Fibroblast of skin of back (primary cell): ENCODE measurements at places on chromosomes 4 and X.

- DNase-seq: no peak
Observed at GRCh38 chrX:13119386-13119785, 75.0 kb upstream of the FAM9C start.

DNA sequence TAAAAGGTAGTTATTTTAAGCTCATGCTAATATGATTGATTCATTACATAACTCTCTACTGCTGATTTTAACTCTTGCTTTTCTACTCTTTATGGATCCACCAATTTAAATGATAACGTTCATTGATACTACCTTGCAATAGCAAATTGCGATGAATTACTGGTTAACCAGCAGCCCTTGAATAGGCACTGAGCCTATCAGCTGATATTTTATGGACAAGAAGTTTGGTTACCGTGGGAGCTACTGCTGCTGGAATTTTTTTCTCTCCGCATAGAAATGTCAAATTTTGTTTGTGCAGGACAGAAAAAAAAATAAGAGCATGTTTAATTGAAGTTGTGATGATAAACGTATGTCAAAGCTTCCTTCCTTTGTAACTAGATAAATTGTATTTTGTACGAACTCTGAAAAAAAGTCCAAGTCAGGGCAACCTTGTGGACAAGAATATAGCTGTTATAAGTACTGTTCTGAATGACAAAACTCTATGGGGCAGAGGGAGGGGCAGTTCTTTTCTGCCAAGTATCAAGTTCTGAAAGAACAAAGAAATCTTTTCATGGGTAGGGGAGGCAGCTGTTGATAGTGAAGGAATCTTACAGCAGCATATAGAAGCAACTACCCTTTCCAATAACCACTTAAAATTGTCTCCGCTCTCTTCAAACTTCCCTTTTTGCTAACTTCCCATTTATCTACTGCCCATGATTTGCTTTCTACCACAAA, 434.9 kb upstream of the PABPC4L start:
- DNase-seq: no peak

- DNase-seq: no peak
Observed at GRCh38 chr4:56261027-56261426, 126.3 kb downstream of the AASDH start.

- DNase-seq: no peak
Observed at GRCh38 chr4:99357948-99358347, 5.4 kb upstream of the ADH1C start.

DNA sequence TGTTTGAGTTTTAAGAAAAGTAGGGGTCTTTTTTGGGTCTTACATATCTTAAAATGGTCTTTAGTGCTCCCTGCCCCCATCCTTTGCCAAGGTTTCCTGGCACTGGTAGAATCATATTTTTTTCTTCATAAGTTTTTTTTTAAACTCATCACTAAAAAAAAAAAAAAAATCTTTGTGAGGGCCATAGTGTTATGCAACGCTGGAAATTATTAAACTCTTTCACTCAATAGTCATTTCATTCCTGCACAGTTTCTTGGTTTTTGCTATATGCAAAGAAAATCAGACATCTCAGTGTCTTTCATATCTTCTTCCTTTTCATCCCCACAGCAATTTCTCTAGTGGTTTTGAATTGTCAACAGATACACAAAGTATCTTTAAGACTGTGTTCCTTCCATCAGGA, 95.6 kb downstream of the TMA16 start:
- DNase-seq: no peak

DNA sequence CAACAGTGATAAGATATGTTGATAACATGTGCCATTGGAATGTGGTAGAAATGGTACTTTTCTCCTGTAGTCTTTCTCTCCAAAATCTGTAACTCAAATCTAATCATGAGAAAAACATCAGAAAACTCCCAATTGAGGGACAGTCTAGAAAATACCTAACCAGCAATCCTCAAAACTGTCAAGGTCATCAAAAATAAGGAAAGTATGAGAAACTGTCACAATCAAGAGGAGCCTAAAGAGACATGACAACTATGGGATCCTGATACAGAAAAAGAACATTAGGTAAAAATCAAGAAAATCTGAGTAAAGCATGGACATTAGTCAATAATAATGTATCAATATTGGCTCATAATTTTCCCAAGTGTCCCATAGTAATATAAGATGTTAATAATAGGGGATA, 124.5 kb upstream of the PPP1R2C start:
- no peak for DNase-seq

DNA sequence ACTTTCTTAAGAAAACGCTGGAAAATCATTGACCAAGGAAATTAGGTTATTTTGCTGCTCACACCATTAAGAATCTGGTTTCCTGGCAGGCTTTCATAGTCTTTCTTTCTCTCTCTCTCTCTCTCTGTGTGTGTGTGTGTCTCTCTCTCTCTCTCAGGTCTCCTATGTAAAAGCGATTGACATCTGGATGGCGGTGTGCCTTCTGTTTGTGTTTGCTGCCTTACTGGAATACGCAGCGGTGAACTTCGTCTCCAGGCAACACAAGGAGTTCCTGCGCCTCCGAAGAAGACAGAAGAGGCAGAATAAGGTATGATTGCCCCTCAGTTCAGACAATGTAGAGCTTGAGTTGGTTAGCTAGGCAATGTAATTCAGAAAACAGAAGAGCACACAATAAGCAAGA, 161.2 kb downstream of the GLRA2 start:
- no peak for DNase-seq

DNA sequence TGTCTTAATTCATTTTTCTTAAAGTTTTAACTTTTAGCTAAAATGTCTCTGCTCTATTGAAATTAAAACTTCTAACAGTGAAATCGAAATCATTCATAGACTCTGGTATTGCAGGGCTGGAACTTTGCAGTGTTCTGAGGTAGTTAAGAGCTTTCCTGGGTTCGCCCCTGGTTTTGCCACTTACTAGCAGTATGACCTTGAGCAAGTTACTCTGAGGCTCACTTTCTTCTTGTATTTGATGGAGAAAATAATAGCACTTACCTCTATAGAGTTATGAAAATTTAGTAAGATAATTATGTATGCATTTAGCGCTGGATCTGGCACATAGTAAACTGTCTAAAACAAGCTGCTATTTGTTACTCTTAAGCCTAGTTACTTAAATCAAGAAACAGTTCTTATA, 1.7 kb downstream of the SLAIN2 start:
- DNase-seq: no peak

DNA sequence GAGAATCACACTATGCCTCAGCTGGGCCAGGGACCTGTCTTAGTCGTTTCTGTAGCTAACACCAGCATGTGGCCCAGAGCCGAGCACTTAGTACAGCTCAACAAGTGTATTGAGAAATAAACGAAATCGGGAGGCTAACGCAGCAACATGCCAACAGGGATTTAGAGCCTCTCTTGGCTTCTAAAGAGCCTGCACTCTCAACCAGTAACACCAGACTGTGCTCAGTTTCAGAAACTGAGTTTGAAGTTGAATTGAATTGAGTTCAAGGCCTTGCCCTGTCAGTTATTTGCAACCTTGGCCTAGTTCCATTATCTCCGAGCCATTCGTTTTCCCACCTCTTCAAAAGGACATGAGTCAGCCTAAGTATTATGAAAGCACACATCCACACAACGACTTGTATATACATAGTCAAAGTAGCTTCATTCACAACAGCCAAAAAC, 71.3 kb upstream of the LDB2 start:
- peak; percentile 32 for DNase-seq

GRCh38 chrX:110755611-110756010, 40.0 kb downstream of the CHRDL1 start:
- no peak for DNase-seq

DNA sequence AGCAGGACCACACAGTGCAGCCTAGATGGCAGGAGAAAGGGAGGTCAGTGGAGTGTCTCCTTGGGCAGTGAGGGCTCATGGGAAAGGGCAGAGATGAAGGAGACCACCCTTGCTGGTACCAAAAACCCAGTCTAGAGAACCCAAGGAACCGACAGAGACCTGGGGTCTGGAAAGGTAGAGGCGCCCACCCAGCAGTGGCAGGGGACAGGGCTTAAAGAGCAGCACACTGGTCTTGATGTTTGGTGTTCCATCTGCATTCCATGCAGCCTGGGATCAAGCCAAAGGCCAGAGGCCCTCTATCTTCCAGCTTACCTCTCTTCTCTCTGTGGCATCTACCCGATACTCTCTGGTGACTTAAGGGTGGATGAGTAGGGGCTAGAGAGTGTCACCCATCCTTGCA, 127.5 kb downstream of the PJA1 start:
- DNase-seq: no peak

DNA sequence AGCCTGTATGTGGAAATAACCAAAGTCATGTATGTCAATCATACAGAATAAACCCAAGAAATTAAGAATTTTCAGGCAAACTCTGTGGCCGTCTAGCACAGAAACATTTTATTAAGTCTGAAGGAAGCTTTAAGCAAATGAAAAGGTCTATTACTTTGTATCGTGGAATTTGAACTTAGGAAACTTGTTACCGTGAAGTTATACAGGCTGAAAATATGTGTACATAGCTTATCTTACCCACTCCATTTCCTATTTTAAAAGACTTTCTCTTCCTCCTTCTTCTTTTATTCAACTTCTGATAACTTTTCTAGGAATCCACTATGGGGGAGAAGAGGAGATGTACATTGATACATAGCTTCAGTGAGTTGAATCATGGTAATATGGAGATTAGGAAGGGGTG, 108.3 kb downstream of the AGTR2 start:
- no peak for DNase-seq

- peak; percentile 46 for DNase-seq
Observed at GRCh38 chrX:71128915-71129765, 10.7 kb downstream of the MED12 start.

GRCh38 chrX:1455948-1456280, 3.2 kb upstream of the ASMTL start:
- no peak for DNase-seq

GRCh38 chrX:6228720-6229119, at the start of gene NLGN4X:
NLGN4X (minus strand) TSS chrX:6228867; CDS start chrX:6151466, 77,401 bp downstream.
- DNase-seq: no peak

- no peak for DNase-seq
Observed at GRCh38 chr4:36835246-36835645, 409.3 kb upstream of the NWD2 start.

GRCh38 chr4:126223784-126224407, 909.1 kb downstream of the FAT4 start:
- DNase-seq: peak; percentile 24

DNA sequence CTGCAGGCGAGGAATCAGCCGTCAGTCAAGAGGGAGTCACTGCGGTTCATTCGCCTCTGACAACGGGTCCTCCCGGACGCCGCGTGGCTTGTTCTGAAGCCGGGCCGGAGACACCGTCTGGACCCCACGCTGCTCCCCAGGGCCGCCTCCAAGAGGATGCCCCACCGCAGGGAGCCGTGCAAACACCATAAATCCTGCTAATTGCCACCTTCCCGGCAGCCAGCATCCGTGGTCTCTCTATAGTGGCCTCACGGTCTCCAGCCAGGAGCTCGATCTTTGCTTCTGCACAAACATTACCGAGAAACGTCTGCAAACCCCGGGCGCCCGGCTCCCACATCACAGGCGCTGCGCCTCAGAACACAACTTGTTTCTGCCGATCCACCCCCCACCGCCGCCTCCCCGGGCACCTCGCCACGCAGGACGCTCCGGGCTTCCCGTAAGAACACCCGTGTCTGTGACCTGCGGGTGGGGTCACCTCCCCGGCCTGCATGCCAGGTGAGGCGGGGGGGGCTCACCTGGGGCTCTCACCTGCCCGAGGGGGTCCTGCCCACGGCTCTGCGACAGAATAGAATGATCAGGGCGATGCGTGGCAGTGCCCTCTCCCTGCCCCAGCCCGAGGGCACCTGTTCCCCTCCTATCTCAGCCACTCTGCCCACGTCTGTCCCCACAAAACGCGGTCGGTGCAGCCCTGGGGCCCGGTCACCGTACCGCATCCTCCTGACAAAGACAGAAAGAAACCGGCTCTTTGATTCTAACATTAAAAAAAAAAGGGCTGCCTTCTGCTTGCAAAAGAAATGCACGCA, 32.4 kb upstream of the PPP2R3B start:
- no peak for DNase-seq

DNA sequence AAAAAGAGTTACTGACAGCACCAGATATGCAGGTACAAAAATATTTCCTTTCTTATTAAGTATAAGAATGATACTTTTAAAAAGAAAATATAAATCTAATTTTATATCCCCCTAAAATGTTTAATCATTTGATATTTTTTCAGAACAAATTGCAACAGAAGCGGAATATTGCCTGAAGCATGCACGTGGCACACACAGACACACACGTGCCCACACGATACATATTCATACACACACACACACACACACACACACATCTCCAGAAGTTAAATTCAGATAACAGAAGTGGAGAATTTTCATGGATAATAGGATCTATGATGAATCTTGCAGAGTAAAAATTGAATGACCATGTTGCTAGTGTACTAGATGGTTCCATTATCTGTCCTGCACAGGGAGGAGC, 445.2 kb downstream of the GPAT3 start:
- no peak for DNase-seq

DNA sequence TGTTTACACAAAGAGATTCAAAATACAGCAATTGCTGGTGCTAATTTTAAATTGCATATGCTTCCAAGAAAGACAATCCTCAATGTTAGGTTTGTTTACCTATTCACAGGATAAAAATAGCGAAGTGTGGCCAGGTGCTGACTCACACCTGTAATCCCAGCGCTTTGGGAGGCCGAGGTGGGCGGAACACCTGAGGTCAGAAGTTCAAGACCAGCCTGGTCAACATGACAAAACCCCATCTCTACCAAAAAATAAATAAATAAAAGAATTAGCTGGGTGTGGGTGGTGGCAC, 77.7 kb downstream of the OPHN1 start:
- no peak for DNase-seq

- peak; percentile 50 for DNase-seq
Observed at GRCh38 chrX:8946563-8946962, 87.4 kb downstream of the FAM9B start.

DNA sequence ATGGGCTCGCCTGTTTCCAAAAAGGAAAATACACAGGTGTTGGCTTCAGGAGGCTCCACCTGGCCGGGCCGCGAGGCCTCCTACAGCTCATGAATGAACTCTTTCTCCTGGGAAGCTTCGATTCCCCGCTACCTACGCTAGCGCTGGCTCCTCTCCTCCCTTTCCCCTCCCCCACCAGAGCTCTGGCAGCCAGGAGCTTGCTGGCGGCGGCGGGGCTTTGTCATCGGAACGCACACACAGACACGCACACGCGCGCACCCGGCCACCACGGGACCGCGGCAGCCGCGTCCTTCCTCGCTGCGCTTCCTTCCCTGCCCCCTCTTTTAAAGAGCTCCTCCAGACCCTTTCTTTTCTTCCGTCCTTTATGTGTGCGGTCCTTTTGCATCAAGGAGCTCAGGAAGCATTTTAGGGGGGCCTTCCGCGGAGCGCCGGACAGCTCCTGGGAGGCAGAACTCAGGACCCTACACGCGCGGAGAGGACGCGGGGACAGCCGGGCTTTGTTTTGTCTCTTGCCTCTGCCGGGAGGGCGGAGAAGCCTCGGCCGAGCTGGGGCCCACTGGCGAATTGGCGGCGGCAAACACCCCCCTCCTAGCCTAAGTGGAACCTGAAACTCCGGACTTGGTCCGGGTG, 70.2 kb upstream of the BCOR start:
- DNase-seq: no peak

DNA sequence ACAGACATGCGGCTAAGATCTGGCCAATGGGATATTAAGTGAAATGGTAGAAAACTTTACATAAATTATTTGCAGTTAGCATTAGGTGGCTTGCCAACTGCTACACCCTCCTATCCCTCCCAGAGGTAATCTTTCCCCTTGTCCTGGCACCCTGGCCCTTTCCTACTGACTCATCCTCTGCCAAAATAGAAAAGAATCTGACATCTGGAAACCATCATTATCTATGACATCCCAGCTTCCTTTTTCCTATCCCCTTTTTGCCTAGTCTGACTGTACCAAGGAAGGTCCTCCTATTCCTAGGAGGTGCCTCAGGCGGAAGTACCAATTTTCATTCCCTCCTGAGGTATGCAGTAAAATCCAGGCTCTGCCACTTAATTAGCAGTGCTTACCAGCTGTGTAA, 163.6 kb upstream of the KLF3 start:
- DNase-seq: peak; percentile 27
